ENCODE measurements at places on chromosomes 5 and 9. TPM values are rescaled to one million over a fixed set of nuclear protein-coding genes. Genes with fewer than 3 reads are reported as not detected.

SCAMP1 gene
- total RNA-seq, result 22.5 TPM

GRCh38 chr9:34332076-34332964 is 3.0 kb downstream of the NUDT2 start:
- no peak overlapping the region for H3K4me3 ChIP-seq
- DNase-seq, result no peak
- H3K27me3 ChIP-seq, result no peaks in the 10 kb centered on the region
- H3K4me1 ChIP-seq, result peaks cover 7% of the 10 kb centered on the region
- no peaks in the 10 kb centered on the region for H3K36me3 ChIP-seq
- no peak overlapping the region for H3K27ac ChIP-seq

GRCh38 chr5:178941361-178941760 is 363 bp downstream of the ZNF454 start:
- no peaks in the 10 kb centered on the region for H3K36me3 ChIP-seq
- DNase-seq, result no peak
- peak overlapping the region; percentile 37 for H3K27ac ChIP-seq
- no peaks in the 10 kb centered on the region for H3K27me3 ChIP-seq
- H3K4me3 ChIP-seq, result peak overlapping the region; percentile 68

- no peaks in the 10 kb centered on the region for H3K36me3 ChIP-seq
- DNase-seq, result no peak
- H3K4me3 ChIP-seq, result no peak overlapping the region
- no peak overlapping the region for H3K27ac ChIP-seq
- H3K4me1 ChIP-seq, result no peaks in the 10 kb centered on the region
Measured at GRCh38 chr9:17635115-17635890, 56.4 kb downstream of the SH3GL2 start.

DNA sequence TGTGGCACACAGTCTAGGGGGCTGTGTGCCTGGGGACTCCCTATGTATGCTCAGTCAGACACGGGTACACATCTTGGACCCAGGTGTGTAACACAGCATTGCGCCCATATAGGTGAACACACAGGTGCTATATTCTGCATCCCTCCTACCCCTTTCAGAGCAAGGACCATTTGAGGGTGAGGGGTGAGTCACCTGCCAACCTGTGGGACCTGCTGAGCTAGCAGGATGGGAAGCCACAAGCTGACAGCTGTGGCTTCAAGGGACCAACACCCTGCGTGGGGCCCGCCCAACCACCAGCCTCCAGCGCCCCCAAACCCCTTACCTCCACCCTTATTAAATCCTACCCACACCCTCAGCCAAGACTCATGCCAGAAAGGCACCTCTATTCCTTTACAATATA is 14.6 kb upstream of the AQP7 start:
- no peaks in the 10 kb centered on the region for H3K4me1 ChIP-seq
- no peak overlapping the region for H3K27ac ChIP-seq
- no peak overlapping the region for H3K4me3 ChIP-seq
- DNase-seq, result no peak
- no peaks in the 10 kb centered on the region for H3K36me3 ChIP-seq

GGTA1 gene
- total RNA-seq, result 15.5 TPM

- H3K36me3 ChIP-seq, result no peaks in the 10 kb centered on the region
- peak overlapping the region; percentile 0 for H3K27ac ChIP-seq
- H3K27me3 ChIP-seq, result no peaks in the 10 kb centered on the region
- no peak for DNase-seq
- H3K4me3 ChIP-seq, result no peak overlapping the region
- no peaks in the 10 kb centered on the region for H3K4me1 ChIP-seq
Measured at GRCh38 chr9:26975728-26976707, 19.8 kb downstream of the IFT74 start.

DNA sequence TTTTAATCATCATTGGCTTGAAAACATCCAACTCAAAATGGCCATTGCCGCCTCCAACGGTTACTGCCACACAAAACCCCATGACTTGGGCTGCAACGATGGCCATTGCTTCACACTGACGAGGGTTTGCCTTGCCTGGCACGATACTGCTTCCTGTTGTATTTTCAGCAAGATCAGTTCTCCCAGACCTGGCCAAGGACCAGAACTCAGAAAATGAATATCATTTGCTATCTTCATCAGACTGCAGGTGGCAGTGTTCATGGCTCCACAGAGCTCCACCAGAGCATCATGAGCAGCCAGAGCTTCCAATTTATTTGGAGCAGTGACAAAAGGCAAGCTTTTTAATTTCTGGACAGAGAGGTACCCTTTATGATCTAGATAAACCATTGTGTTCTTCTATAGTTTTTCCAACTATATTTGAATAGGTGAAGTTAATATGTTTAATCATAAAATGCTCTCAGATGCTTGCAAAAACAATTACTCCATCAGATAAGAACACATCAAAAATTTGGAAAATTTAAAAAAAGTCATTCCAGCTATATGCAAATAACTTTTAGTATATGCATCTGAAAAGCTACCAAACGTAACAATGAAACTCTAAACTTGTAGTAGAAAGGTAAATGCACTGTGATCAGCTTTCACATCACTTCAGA is 10.4 kb downstream of the AMACR start:
- no peaks in the 10 kb centered on the region for H3K27me3 ChIP-seq
- no peak overlapping the region for H3K27ac ChIP-seq
- H3K36me3 ChIP-seq, result no peaks in the 10 kb centered on the region
- peaks cover 17% of the 10 kb centered on the region for H3K4me1 ChIP-seq
- peak; percentile 31 for DNase-seq
- no peak overlapping the region for H3K4me3 ChIP-seq

DNA sequence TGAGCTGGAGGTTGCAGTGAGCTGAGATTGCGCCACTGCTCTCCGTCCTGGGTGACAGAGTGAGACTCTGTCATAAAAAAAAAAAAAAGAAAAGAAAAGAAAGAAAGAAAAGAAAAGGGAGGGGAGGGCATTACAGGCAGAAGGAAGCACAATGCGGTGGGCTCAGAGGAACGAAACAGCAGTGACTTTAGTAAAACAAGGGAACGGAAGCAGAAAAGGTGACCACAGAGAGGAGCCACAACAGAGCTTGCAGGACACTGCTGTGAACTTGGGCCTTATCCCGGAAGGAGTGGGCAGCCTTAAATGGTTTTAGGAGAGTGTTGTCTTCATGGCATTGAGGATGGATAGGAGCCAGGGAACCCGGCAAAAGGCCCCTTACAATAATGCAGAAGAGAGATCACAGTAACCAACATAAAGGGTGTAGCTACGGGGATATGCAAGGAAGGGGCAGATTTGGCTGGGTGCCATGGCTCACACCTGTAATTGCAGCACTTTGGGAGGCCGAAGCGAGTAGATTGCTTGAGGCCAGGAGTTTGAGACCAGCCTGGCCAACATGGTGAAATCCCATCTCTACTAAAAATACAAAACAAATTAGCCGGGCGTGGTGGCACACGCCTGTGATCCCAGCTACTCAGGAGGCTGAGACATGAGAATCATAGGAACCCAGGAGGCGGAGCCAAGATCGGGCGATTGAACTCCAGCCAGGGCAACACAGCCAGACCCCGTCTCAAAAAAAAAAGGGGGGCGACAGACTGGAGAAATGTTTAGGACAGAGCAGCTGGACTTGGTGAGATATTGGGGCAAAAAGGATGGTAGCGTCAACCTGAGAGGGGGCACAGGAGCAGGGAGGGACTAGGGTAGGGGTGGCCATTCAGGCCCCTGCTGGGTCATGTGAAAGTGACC is 83.9 kb upstream of the ZBTB43 start:
- no peaks in the 10 kb centered on the region for H3K27me3 ChIP-seq
- H3K36me3 ChIP-seq, result no peaks in the 10 kb centered on the region
- no peaks in the 10 kb centered on the region for H3K4me1 ChIP-seq
- no peak overlapping the region for H3K4me3 ChIP-seq

TICAM2 gene
- total RNA-seq, result 1.0 TPM

FUT7 gene
- not detected for total RNA-seq

ARHGEF37 gene
- total RNA-seq, result 53.0 TPM

Data from tibial nerve (tissue), 4 donors.